ENCODE measurements at places on chromosomes 2 and 18.

GRCh38 chr2:64203858-64204632 lies 59.8 kb upstream of the PELI1 start:
- DNase-seq: no peak

- DNase-seq: no peak
Measured at GRCh38 chr2:74493546-74493945, 5.9 kb downstream of the LBX2 start.

- no peak for DNase-seq
Measured at GRCh38 chr2:99644419-99644787, 154.6 kb upstream of the REV1 start.

GRCh38 chr2:240372101-240372500 lies 63.4 kb upstream of the GPC1 start:
- no peak for DNase-seq

- no peak for DNase-seq
Measured at GRCh38 chr2:206988884-206989283, 49.6 kb downstream of the CPO start.

DNA sequence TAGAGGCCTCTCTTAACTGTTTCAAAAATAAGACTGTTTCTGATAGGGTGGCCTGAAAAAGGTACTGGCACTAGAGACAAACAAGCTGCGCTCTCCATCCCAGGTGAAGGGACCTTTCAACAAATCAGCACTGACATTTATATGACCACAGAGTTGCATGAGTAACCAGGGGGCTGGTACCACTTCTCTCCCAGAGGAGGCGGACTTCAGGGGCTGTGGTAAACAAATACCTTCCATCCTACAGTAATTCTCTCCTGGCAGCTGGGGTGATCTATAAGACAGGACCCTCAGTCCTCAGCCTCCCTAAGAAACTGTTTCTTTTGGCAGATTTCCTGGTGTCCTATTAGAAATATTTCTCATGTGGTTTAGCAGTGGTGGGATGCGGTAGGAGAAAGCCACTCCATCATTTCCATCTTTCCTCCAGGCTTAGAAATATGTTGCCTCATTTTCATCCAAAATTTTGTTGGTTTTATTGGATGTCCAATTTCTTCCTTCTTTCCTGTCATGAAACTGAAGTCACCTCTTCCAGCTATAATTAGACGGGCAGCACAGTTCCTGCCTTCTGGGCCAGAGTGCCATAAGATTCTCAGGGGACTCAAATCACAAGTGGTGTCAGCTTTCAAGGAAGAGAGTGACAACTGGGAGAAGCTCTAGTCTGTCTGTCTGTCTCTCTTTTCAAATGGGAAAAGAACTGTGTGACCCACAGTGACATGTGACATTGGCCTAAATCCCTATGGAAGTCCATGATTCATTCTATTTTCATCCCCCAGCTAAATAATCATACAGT lies 96.4 kb downstream of the CYRIA start:
- DNase-seq: no peak

DNA sequence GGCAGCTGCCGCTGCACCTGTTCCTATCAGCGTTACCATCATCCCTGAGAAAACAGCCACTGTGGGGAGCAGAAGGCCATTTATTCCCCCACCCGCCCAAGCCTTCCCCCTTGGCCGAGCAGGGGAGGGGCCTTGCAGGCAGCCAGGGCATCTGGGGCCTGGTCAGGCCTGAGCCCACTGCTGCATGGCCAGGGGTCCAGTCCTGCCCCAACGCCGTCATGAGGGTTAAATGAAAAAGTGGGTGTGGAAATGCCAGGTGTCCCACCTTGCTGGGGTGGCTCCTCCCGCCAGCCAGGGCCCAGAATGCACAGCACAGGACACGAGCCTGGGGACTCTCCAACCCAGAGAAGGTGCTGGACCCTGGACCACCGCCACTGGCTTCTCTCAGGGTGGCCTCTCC lies 14.2 kb downstream of the ANO7 start:
- no peak for DNase-seq

- no peak for DNase-seq
Measured at GRCh38 chr2:128526455-128526976, 207.8 kb upstream of the HS6ST1 start.

Measured in GF-D8 (cell line).